ENCODE measurements at places on chromosomes 5 and 9. TPM values are rescaled to one million over a fixed set of nuclear protein-coding genes. Genes with fewer than 3 reads are reported as not detected.

ZBED3 gene
- total RNA-seq, result 17.1 TPM

SLC1A3 gene
- total RNA-seq, result 17.0 TPM

CLPTM1L gene
- 161 TPM for total RNA-seq

ZNF454 gene
- 5.1 TPM for total RNA-seq

ACTBL2 gene
- not detected for total RNA-seq

SPATA6L gene
- 18.2 TPM for total RNA-seq

LTC4S gene
- total RNA-seq, result 9.6 TPM

TMEM252 gene
- total RNA-seq, result not detected

TRPM3 gene
- total RNA-seq, result 6.5 TPM

DBH gene
- not detected for total RNA-seq

IZUMO3 gene
- total RNA-seq, result not detected

NIM1K gene
- 0.50 TPM for total RNA-seq

OR1B1 gene
- total RNA-seq, result 0.67 TPM

RNF44 gene
- 19.1 TPM for total RNA-seq

PCDH1 gene
- 23.4 TPM for total RNA-seq

ZNF462 gene
- total RNA-seq, result 50.4 TPM

Data from thyroid gland (tissue), 4 donors.